ENCODE measurements at places on chromosomes 6 and 20. TPM values are rescaled to one million over a fixed set of nuclear protein-coding genes. Genes with fewer than 3 reads are reported as not detected.

The C2 gene
- 0.93 TPM for total RNA-seq

The SMLR1 gene
- not detected for total RNA-seq

The GATA5 gene
- not detected for total RNA-seq

The CCND3 gene
- 369 TPM for total RNA-seq

The GJE1 gene
- total RNA-seq = not detected

The BPIFA1 gene
- total RNA-seq = not detected

The KIF6 gene
- not detected for total RNA-seq

The MYBL2 gene
- total RNA-seq = 65.7 TPM

The RNF217 gene
- 1.8 TPM for total RNA-seq

The OLIG3 gene
- total RNA-seq = not detected

The CD40 gene
- total RNA-seq = 0.71 TPM

The CAGE1 gene
- not detected for total RNA-seq

The PGBD1 gene
- 1.1 TPM for total RNA-seq

The NNAT gene
- not detected for total RNA-seq

Measured in activated naive CD4-positive, alpha-beta T cell treated with anti-CD3 and anti-CD28 coated beads, Interleukin-2, amount 10 ng/mL, durations not matched to agents 5 hours and 36 hours (primary cell).